ENCODE measurements at places on chromosomes 12 and 14.

GRCh38 chr12:42213954-42214426 lies 24.1 kb downstream of the YAF2 start:
- no peak for DNase-seq

DNA sequence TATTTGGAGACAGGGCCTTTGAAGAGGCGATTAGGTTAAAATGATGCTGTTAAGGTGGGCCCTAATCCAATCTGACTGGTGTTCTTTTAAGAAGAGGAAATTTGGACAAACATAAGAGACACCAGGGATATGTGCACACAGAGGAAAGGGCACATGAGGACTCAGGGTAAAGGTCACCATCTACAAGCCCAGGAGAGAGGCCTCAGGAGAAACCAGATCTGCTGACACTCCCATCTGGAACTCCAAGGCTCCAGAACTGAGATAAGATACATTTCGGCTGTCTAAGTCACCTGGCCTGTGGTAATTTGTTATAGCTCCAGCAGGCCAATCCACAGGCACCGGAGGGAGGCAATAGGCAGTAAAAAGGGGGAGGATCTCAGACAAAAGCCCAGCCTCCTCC lies 48.6 kb downstream of the KICS2 start:
- no peak for DNase-seq

- no peak for DNase-seq
Observed at GRCh38 chr14:23128969-23129758, 10.1 kb upstream of the CEBPE start.

GRCh38 chr12:52632656-52633055 lies 14.3 kb upstream of the KRT73 start:
- DNase-seq = no peak

DNA sequence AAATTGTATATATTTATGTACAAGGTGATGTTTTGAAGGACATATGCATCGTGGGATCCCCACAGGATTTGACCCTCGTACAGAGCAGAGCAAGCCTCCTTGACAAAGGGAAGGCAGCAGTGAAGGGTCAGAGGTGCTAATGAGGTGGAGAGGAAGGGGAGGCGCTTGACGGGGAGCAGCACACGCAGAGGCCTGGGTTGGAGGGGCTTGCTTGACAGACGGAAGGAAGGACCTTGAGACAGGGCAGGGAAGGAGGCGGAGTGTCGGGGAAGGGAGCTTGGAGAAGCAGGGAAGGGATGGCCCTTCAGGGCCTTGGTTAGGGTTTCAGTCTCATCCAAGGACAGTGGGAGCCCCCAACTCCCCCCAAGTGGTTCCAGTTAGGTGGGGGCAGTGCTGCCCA lies 52.6 kb downstream of the ZNF664 start:
- DNase-seq = no peak

DNA sequence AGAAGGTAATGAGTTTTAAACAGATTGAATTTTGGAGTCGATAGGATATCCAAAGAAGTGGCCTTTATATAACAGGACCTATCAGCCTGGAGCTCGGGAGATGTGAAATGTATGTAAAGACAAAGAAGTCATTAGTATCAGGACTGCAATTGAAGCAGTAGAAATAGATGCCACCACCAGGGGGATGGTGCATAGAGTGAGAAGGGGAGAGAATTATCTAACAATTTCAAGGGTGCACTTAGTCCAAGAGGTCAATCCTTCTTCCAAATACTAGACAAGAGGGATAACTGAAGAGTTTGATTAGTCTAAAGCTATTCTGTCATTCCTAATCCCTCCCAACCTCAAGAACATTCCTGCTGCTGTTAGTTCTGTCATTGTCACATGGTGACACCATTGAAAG lies 127.8 kb downstream of the CFAP54 start:
- no peak for DNase-seq

GRCh38 chr12:109740694-109741245 lies 27.1 kb downstream of the FAM222A start:
- no peak for DNase-seq

GRCh38 chr14:30873308-30874119 lies 845 bp upstream of the COCH start:
- no peak for DNase-seq

GRCh38 chr12:127393896-127394295 lies 873.1 kb upstream of the TMEM132C start:
- DNase-seq = no peak

- no peak for DNase-seq
Observed at GRCh38 chr12:62817556-62818271, 117.2 kb downstream of the PPM1H start.

- no peak for DNase-seq
Observed at GRCh38 chr12:105281694-105282049, 45.7 kb upstream of the APPL2 start.
